ENCODE measurements at places on chromosomes 7 and 10. TPM values are rescaled to one million over a fixed set of nuclear protein-coding genes. Genes with fewer than 3 reads are reported as not detected.

Gene PHYHIPL
- 0.32 TPM for total RNA-seq

Gene ZNF425
- total RNA-seq, result 1.5 TPM

Gene TAS2R41
- total RNA-seq, result not detected

GRCh38 chr7:96313940-96314339, 8.0 kb downstream of the SLC25A13 start:
- no peak overlapping the region for H3K4me3 ChIP-seq
- no peaks in the 10 kb centered on the region for H3K36me3 ChIP-seq
- H3K4me1 ChIP-seq, result peaks cover 89% of the 10 kb centered on the region
- DNase-seq, result no peak
- H3K27ac ChIP-seq, result no peak overlapping the region

GRCh38 chr10:930625-931325, 730 bp downstream of the LARP4B start:
- no peak for DNase-seq
- H3K27ac ChIP-seq, result peak overlapping the region; percentile 93
- no peaks in the 10 kb centered on the region for H3K27me3 ChIP-seq
- H3K4me3 ChIP-seq, result peak overlapping the region; percentile 95
- H3K4me1 ChIP-seq, result peaks cover 52% of the 10 kb centered on the region

Gene INMT
- total RNA-seq, result 6.5 TPM

- no peak overlapping the region for H3K4me3 ChIP-seq
- no peaks in the 10 kb centered on the region for H3K27me3 ChIP-seq
- DNase-seq, result no peak
- no peak overlapping the region for H3K27ac ChIP-seq
Observed at GRCh38 chr7:84393786-84394185, 199.2 kb upstream of the SEMA3A start.

DNA sequence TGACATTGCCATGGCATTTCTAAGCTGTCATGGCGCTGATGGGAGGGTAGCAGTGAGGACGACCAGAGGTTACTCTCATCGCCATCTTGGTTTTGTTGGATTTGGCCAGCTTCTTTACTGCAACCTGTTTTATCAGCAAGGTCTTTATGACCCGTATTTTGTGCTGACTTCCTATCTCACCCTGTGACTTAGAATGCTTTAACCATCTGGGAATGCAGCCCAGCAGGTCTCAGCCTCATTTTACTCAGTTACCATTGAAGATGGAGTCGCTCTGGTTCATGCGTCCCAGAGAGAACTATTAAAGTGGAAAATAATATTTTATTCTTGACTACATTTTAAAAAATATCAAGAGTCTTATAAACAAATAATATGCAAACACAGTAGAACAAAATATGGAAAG, 131.7 kb downstream of the RSU1 start:
- no peak overlapping the region for H3K27ac ChIP-seq
- H3K4me1 ChIP-seq, result no peaks in the 10 kb centered on the region
- no peaks in the 10 kb centered on the region for H3K27me3 ChIP-seq

Gene NPY4R2
- not detected for total RNA-seq

- H3K4me1 ChIP-seq, result peaks cover 87% of the 10 kb centered on the region
- H3K36me3 ChIP-seq, result no peaks in the 10 kb centered on the region
- peak overlapping the region; percentile 83 for H3K27ac ChIP-seq
- no peak for DNase-seq
- H3K27me3 ChIP-seq, result no peaks in the 10 kb centered on the region
Observed at GRCh38 chr10:103840740-103841070, 14.7 kb downstream of the SH3PXD2A start.

Gene LLCFC1
- total RNA-seq, result not detected

DNA sequence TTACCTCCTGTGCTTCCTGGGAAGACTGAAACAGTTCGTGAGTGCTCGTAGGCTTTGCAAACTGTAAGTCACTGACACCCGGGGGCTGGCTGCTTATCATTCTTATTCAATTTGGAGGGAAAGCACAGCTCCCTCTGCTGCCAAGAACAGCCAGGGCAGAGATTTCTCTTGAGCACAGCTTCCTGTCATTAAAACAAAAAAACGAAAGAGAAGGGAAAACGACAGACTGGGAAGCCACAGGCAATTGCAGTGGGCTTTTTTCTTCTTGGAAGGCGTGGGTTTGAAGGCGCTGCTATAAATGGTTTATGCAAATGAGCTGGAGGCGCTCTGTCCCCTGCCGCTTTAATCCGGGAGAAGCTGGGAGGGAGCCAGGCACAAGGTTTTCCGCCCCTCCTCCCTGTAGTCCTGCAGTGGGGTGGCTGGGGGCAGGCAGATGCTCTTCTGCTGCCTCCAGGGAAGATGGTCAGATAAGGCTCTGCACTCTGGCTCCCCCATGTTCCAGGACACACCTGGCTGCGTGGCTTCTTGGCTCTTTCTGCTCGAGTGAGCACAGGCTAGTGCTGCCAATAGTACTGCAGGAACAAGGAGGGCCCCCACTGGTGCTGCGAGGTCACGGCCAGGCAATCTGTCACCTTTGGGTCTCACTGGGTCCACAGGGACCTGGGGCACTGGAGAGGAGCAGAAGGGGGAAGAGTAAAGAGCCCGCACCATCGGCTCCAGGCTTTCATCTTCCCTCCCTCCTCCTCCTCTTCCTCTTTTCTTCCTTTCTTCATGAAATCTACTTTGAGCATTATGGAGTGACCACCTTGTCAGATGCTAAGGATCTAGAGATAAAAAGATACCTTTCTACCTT, 49.5 kb downstream of the NEURL1 start:
- no peak for DNase-seq
- no peaks in the 10 kb centered on the region for H3K36me3 ChIP-seq
- peaks cover 44% of the 10 kb centered on the region for H3K4me1 ChIP-seq
- no peak overlapping the region for H3K27ac ChIP-seq

GRCh38 chr10:124550293-124551034, 88.8 kb downstream of the LHPP start:
- H3K27ac ChIP-seq, result no peak overlapping the region
- no peaks in the 10 kb centered on the region for H3K27me3 ChIP-seq
- no peaks in the 10 kb centered on the region for H3K36me3 ChIP-seq
- no peak overlapping the region for H3K4me3 ChIP-seq
- no peak for DNase-seq

Gene SPDYE16
- total RNA-seq, result not detected

Gene SLC35B4
- 2.5 TPM for total RNA-seq

DNA sequence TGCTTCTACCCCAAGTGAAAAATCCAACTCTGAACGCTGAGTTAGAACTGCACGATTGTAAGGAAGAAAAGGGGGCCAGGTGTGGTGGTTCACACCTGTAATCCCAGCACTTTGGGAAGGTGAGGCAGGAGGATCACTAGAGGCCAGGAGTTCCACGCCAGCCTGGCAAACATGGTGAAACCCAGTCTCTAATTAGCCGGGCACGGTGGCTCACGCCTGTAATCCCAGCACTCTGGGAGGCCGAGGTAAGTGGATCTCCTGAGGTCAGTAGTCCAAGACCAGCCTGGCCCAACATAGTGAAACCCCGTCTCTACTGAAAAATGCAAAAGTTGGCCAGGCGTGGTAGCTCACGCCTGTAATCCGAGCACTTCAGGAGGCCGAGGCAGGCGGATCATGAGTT, 9.0 kb downstream of the GUSB start:
- no peaks in the 10 kb centered on the region for H3K27me3 ChIP-seq
- H3K27ac ChIP-seq, result no peak overlapping the region
- H3K4me1 ChIP-seq, result no peaks in the 10 kb centered on the region
- H3K36me3 ChIP-seq, result peaks cover 69% of the 10 kb centered on the region

- no peak overlapping the region for H3K4me3 ChIP-seq
- no peaks in the 10 kb centered on the region for H3K36me3 ChIP-seq
- no peaks in the 10 kb centered on the region for H3K4me1 ChIP-seq
- no peaks in the 10 kb centered on the region for H3K27me3 ChIP-seq
- DNase-seq, result peak; percentile 40
Observed at GRCh38 chr10:80046629-80047441, 31.6 kb upstream of the TMEM254 start.

GRCh38 chr10:44848211-44848610, 62.9 kb upstream of the TMEM72 start:
- H3K36me3 ChIP-seq, result no peaks in the 10 kb centered on the region
- no peaks in the 10 kb centered on the region for H3K27me3 ChIP-seq
- H3K4me3 ChIP-seq, result no peak overlapping the region
- DNase-seq, result no peak

DNA sequence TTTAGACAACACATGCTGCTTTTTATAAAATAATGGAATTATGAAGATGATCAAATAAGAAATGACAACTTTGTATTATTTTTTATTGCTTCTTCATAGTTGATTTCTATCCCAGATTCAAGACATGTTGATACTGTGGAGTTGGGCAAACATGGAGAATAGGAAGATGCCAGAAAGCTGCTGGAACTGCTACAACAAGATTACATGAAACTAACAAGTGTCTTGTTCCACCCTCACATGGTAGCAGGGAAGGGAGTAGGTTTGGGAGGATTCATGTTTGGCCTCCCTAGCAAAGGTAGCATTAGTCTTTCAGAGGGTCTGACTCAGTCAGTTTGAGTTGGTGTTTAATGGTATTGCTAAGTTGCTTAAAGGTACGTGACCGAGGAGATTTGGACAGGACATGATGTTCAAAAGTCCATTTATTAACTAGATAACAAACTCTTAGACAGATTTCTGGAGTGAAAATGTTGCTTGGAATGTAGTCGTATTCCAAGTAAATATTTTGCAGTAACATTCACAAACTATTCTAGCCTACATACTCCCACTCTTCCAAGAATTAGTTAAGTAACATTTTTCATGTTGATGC, 33.1 kb downstream of the PRR15 start:
- H3K27me3 ChIP-seq, result no peaks in the 10 kb centered on the region
- no peaks in the 10 kb centered on the region for H3K4me1 ChIP-seq
- H3K4me3 ChIP-seq, result no peak overlapping the region
- H3K27ac ChIP-seq, result no peak overlapping the region

Gene SFTPA1
- not detected for total RNA-seq

- no peak for DNase-seq
- peak overlapping the region; percentile 91 for H3K27ac ChIP-seq
- no peaks in the 10 kb centered on the region for H3K36me3 ChIP-seq
- H3K27me3 ChIP-seq, result no peaks in the 10 kb centered on the region
- peak overlapping the region; percentile 31 for H3K4me3 ChIP-seq
Observed at GRCh38 chr10:97584798-97585438, 729 bp downstream of the HOGA1 start.

DNA sequence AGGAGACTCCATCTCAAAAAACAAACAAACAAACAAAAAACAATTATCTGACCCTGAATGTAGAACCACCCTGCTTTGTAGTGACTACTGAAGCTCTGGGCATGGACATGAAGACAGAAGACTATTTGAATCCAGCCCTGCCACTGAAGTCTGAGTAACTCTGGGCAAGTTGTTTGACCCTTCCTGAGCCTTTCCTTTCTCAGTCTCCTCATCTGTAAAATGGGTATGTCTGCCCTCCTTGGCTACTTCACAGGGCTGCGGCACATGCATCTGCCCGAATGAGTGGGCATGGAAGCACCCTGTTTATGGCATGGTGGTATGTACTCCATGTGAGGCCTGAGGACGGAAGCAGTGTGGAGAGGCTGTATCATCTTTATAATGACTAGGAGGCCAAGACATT, 22.2 kb upstream of the MALSU1 start:
- H3K4me3 ChIP-seq, result no peak overlapping the region
- H3K27me3 ChIP-seq, result no peaks in the 10 kb centered on the region
- H3K36me3 ChIP-seq, result no peaks in the 10 kb centered on the region
- no peak overlapping the region for H3K27ac ChIP-seq
- no peak for DNase-seq

GRCh38 chr7:47100817-47101435, 481.0 kb downstream of the TNS3 start:
- H3K27me3 ChIP-seq, result no peaks in the 10 kb centered on the region
- H3K4me3 ChIP-seq, result no peak overlapping the region
- DNase-seq, result no peak
- H3K27ac ChIP-seq, result no peak overlapping the region

DNA sequence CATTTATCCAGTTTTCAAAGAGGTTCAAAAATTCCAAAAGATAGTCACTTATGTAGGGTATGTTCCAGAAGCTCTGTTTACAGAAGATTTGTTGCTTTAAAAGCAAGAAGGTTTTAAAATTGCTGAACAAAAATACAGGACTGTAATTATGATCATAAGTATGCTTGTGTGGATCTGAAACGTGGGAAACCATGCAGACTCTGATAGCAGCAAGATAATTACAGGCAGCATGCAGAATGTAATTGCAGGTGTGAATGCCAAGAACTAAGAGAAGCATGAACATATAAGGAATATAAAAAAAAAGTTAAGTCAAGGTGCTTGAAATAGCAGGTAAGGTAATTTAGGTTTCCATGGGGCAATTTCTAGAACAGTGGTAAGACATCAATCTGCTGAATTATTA, 405.7 kb downstream of the ARL4A start:
- no peak overlapping the region for H3K27ac ChIP-seq
- H3K36me3 ChIP-seq, result no peaks in the 10 kb centered on the region
- H3K4me3 ChIP-seq, result no peak overlapping the region
- no peaks in the 10 kb centered on the region for H3K27me3 ChIP-seq
- no peak for DNase-seq

Gene MOGAT3
- not detected for total RNA-seq

- H3K36me3 ChIP-seq, result no peaks in the 10 kb centered on the region
- DNase-seq, result no peak
- no peak overlapping the region for H3K27ac ChIP-seq
- H3K27me3 ChIP-seq, result no peaks in the 10 kb centered on the region
- no peaks in the 10 kb centered on the region for H3K4me1 ChIP-seq
Observed at GRCh38 chr10:113754768-113755167, 3.3 kb downstream of the PLEKHS1 start.

Gene SPDYE1
- not detected for total RNA-seq

DNA sequence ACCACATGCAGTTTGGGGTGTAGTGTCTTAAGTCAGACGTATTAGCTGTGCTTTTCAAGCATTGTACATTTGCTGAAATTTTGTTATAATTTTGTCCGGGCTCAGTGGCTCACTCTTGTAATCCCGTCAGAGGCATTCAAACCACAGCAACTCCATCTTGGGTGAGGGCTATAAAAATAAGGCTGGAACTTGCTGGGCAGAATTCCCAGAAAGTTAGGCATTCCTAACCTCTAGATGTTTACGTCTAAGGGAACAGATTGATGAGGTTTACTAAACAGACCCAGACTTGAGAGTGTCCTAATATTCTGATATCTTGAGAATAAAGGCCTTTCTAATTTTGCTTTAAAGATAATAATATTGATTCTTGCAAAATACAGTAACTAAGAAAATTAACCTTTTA, 957.8 kb downstream of the NXPH1 start:
- no peak overlapping the region for H3K4me3 ChIP-seq
- no peaks in the 10 kb centered on the region for H3K27me3 ChIP-seq
- H3K36me3 ChIP-seq, result no peaks in the 10 kb centered on the region
- no peaks in the 10 kb centered on the region for H3K4me1 ChIP-seq

- H3K36me3 ChIP-seq, result no peaks in the 10 kb centered on the region
- no peaks in the 10 kb centered on the region for H3K27me3 ChIP-seq
- no peak overlapping the region for H3K4me3 ChIP-seq
- no peak for DNase-seq
- H3K4me1 ChIP-seq, result no peaks in the 10 kb centered on the region
- no peak overlapping the region for H3K27ac ChIP-seq
Observed at GRCh38 chr7:103919272-103919868, 70.1 kb downstream of the RELN start.

Measured in gastrocnemius medialis (tissue), 4 donors.